ENCODE measurements at places on chromosomes 3 and 15.

GRCh38 chr3:71517271-71517791 lies 66.2 kb downstream of the FOXP1 start:
- no peak for DNase-seq

- no peak for DNase-seq
Measured at GRCh38 chr3:152470893-152471292, 202.2 kb downstream of the MBNL1 start.

DNA sequence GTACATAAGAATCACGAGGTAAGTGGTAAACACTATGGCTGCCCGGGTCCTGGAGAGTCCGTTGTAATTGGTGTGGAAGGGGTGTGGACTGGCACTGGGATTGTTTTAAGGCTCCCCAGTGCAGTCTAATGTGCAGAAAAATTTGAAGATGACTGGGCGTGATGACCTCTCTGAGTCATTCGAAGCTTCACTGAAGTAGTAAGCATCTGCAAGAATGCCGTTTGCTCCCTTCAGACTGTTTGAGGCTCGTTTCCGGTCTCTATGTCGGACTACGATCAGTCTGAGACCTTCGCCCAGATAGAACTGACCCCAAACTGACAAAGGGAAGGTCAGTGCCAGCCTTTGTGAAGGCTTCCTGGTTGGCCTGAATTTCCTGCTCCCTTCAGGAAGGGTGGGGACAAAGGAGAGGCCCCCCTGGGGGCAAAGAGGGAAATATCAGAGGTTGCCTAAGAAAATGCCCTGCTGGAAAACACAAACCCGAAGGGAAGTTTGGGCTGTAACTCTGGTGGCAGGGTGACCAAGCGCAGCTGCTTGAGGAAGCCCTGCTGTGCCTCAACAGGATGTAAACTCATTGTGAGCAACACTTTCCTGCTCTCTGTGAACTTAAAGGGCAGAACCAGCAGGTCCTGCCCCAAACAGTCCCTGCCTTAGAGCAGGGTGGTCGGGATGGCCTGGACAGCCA lies 34.6 kb downstream of the BTD start:
- DNase-seq, result peak; percentile 74

GRCh38 chr15:70679919-70680231 lies 83.5 kb downstream of the UACA start:
- no peak for DNase-seq

DNA sequence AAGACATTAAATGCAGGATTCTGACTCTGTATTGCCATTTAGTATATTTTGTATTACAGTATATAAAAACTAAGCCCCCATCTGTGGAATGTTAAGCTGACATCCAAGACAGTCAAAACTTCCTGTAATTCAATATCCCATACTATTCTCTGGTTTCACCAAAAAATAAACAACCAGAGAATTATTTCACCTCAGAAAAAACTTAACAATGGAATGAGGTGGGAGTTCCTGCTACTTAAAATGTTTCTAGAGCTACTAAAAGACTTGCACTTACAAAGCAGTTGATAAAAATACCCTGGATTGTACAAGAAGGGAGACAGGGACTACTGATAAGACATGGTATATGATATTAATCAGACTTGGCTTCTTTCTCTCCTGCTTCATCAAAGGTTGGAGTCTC lies 8.3 kb downstream of the ARL13B start:
- DNase-seq, result no peak

GRCh38 chr3:107514453-107514852 lies 8.3 kb upstream of the BBX start:
- DNase-seq, result no peak

- no peak for DNase-seq
Measured at GRCh38 chr3:30890907-30891306, 3.6 kb downstream of the GADL1 start.

- DNase-seq, result no peak
Measured at GRCh38 chr15:61951949-61952348, 108.3 kb downstream of the VPS13C start.

DNA sequence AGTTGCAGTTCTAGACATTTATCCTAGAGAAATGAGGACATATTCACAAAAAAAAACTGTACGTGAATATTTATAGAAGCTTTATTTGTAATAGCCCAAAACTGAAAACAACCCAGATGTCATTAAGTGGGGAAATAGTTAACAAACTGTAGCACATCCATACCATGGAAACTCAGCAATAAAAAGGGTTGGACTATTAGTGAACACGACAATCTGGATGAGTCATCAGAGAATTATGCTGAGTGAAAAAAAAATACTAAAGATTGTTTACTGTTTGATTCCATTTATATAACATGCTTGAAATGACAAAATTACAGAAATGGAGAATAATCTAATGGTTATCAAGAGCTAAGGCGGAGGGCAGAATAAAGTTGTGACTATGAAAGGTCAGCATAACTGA lies 59.5 kb downstream of the CPA3 start:
- no peak for DNase-seq

Measured in AG04450 (cell line).